Activated T-cell treated with anti-CD3 and anti-CD28 coated beads, Interleukin-2, amount 50 U/mL, for 48 hours (primary cell): ENCODE measurements at places on chromosomes 6 and 20.

DNA sequence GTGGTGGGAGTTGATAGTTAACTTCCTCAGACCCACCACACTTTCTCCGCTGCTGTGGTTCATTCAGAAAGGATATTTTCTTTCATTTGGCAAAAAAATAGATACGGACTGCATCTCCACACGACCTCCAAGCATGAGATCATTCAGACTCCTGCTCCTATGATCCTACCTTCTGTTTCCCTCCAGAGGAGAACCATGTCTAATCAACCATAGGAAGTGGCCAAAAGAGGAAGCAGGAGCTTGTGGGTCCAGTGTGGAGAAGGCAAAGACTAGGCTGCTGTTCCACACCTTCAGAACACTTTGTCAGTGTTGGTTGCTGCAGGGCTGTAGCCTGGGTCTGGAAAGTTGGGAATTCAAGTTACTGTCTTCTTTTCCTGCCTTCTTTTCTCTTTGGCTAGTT, 10.6 kb upstream of the KIF13A start:
- no peak for DNase-seq

- no peak for DNase-seq
These were observed 23.8 kb downstream of the LY86 start for GRCh38 chr6:6612308-6612707.

DNA sequence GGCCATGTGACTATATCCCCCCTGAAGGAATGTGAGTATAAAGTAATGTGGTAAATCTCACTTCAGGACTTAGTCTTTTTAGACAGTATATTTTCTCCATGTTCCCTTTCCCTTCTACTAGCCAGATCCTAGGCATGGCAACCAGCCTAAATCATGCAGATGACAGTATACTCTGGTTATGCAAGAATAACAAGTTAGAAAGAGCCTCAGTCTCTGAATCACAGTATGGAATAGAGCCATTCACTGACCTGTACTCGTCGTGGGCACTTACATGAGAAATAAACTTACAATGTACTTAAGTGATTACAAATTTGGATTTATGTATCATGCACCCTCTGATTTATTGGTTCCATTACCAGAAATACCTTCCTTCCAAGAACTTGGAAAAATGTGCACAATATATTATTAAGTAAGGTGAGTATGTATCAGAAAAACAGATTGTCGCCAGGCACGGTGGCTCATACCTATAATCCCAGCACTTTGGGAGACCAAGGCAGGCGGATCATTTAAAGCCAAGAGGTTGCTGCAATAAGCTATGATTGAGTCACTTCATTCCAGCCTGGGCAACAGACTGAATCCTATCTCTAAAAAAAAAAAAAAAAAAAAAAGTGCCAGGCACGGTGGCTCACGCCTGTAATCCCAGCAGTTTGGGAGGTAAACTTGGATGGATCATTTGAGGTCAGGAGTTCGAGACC, 25.1 kb upstream of the FAM8A1 start:
- DNase-seq = no peak

GRCh38 chr6:36109092-36109491, 21.2 kb upstream of the MAPK13 start:
- DNase-seq = no peak

GRCh38 chr6:6843057-6843627, 254.6 kb downstream of the LY86 start:
- no peak for DNase-seq

DNA sequence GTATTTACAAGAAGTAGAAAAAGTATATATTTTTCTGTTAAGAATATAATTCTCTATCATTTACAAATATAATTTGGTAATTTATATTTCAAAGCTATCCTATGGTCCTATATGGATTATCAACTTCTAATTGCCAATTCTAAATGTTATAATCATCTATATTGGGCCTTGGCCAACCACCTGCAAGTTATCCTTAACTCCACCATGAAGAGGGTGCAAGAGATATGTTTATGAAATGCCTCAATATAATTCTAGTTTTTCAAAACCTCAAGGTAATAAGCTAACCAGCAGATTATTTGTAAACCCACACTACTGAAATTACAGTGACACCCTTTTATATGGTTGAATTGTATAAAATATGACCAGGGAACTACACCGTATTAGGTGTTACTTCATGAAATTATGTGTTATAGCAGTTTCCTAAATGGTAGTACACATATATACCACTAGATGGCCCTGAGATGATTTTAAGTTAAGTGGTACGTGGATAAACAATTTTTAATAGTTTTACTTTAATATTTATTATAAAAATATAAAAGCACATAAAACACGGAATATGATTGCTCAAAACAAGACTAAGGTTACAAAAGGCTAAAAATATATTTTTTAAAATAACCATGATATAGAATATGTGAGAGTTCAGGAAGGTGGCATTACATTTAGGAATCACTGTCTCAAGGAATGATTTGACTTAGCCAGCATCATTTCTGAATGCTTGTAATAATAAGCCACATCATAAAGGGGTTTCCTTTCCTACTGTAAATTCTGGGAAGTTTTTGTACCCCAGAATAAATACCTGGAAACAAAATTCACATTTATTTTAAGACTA, 9.8 kb upstream of the PNISR start:
- DNase-seq = no peak

DNA sequence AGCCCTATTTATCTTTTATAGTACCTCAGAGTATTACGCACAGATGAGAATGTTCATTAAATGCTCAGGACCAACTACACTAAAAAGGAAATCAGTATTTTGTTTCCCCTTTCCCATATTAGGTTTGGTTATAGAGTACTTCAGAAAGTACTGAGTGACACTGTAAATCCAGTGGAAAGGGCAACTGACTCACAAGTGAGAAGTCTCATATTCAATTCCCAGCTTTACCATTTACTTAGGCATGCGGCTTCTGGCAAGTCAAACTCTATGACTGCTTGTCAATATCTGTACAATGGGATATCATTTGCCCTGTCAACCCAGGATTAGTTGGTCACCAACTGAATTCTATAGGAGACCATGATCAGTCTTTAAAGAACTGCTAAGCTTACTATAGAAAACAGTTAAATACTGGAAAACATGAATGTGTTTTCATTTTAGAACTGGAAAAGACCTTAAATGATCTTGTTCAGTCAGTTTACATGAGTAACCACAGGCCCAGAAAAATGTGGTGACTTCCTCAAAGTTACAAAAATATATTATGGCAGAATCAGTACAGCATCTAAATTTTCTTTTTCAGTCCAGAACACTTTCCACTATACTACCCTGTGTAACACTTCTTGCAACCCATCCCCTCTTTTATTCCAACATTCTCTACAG, 3.6 kb downstream of the MAP3K7 start:
- DNase-seq = no peak

- no peak for DNase-seq
These were observed 29.8 kb downstream of the SYCP2 start for GRCh38 chr20:59903621-59904020.

DNA sequence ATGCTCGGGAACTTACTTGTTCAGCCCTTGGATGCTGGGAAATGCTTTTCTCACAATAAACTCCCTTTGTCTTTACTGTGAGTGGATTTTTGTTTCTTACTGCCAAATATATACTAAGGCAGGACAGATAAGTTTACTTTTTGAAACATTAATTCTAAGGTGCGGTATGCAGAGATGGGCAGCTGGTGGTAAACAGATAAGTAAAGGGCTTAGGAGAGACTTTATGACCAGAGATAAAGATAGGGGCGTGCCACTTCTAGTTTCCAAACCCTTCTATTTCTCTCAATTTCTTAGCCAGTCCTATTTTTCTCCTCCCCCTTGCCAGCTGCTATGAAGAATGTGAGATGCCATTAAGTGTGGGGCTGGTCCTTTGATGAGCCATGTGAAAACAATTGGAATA, 16.3 kb downstream of the SAMD3 start:
- DNase-seq = no peak

DNA sequence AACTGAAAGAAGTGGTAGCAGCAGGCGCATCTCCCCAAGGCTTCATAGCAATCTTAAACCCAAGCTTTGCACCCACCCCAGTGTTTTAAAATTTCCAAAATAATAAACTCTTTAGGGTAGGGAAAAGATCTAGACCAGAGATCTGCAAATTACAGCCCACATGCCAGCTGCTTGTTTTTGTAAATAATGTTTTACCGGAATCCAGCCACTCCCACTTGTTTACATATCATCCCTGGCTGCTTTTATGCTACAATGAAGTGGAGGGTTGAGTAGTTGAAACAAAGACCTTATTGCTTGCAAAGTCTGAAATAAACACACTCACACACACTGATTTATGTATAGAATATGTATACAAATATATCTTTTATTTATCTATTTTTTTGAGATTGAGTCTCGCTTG, 30.0 kb downstream of the SLX4IP start:
- no peak for DNase-seq

GRCh38 chr6:3372184-3372846, 84.5 kb downstream of the SLC22A23 start:
- no peak for DNase-seq

DNA sequence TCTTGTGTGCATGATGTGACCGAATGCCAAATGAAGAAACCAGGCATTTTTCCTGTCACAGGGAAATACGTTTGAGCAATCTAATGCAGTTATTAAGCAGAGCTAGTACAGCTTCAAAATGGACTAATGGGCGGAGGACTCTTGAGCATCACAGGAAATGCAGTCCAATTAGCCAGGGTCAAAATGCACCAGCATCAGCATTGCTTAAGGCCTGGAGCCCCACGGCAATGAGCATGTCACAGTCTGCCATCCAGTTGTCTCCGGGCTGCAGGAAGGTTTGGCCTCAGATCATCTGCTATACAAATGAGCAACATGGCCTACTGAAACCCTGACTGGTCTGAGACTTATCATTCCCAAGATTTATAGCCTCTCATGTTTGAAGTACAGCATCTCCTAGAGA, 652.1 kb upstream of the SLC35B3 start:
- DNase-seq = no peak

- DNase-seq = no peak
These were observed 28.1 kb downstream of the NFYA start for GRCh38 chr6:41100871-41101287.

DNA sequence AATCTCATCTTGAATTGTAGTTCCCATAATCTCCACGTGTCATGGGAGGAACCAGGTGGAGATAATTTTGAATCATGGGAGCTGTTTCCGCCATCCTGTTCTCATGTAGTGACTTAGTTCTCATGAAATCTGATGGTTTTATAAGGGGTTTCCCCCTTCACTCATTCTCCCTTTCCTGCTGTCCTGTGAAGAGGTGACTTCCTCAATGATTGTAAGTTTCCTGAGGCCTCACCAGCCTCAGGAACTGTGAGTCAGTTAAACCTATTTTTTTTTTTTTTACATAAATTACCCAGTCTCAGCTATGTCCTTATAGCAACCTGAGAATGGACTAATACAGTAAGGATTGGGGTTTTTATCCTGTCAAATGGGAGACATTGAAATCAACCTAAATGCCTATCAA, 328.3 kb downstream of the TBC1D32 start:
- DNase-seq = no peak

DNA sequence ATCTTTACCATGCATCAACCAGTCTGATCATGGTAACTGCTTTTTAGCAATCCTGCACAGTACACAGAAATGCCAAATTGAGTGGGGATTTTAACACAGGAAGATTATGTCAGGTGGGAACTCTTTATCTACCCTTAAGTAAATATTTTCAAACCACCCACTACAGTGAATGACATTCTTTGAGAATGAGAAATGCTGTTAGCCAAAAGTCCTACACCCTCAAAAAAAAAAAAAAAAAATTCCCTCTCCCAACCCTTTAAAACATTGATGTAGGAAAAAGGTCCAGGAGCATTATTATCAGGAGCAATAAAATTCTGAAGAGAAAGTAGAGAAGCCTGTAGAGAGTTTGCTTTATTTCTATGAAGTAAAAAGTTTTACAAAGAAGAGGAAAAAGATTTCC, 307.2 kb upstream of the THEMIS start:
- no peak for DNase-seq

DNA sequence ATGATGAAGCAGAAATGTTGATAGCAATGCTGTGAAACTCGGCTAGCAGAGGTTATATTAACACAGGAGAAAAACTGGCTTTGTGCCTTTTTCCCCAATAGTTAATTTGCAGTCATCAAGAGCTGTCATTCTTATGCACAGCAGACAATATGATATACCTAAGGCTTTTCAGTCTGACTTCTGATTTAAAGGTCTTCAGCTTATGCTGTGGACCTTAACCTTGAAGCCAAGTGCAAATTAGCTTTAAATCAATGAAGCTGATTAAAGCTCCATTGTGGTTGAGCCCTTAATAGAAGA, 171.6 kb upstream of the ID4 start:
- no peak for DNase-seq

DNA sequence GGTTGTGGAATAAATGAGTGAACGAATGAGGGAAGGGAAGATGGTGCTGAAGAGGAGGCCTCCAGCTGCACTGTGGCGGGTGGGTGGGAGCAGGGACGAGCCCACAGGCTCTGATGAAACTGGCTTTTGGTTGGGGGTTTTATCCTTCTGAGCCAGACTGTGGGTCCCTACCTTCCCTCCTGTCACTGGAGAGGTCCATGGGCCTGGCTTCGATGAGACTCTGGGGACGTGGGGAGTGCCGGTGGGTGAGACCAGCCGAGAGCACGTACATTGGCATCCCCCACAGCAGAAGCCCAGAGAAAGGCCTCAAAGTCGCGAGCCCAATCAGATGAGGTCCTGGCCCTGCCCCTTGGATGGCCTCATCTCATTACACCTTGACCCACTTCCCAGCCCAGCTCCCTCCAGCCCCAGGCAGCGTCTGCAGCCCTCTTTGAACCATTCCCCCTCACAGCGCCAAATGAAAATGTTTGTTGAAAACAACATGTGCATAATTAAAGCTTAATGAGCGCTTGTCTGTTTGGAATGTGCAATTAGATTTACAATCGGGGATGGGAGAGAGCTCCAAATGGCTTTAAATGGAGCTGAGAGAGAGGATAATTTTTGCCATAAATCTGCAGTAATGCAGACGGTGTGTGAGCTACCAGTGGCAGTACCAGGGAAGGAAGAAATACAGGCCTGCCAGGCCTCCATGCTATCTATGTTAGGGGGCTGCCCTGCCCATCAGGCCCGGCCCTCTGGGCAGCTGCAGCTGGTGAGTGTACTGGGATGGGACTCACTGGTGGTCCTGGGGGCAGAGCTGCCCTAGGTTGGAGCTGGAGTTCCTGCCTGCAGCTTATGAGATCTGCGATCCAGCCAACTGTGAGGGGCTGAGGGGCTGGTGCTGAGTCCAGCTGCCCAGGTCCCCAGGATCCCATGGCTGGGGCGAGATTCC, 47.2 kb downstream of the TOX2 start:
- DNase-seq = no peak

GRCh38 chr6:98777762-98778161, 56.6 kb upstream of the POU3F2 start:
- DNase-seq = no peak

- no peak for DNase-seq
These were observed 1.2 kb downstream of the DCBLD1 start for GRCh38 chr6:117483645-117484016.

DNA sequence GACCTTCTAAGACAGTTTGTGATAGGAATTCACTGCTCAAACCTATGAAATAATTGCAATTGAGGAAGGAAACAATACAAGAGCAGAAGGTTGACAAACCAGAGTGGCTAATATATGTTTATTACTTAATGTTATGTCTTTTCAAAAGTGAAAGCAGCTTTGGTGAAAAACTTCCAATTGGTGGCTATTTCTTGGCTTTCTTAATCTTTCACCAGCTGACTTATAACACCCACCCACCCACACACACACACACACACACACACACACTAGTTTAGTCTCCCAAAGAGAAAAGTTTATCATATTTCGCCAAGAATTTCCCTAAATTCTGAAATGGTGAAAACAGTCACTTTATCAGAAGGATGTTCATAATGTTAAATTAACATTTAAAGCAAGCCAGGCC, 583.5 kb downstream of the EYS start:
- DNase-seq = no peak
